ENCODE measurements at places on chromosomes 12 and 14. TPM values are rescaled to one million over a fixed set of nuclear protein-coding genes. Genes with fewer than 3 reads are reported as not detected.

DNA sequence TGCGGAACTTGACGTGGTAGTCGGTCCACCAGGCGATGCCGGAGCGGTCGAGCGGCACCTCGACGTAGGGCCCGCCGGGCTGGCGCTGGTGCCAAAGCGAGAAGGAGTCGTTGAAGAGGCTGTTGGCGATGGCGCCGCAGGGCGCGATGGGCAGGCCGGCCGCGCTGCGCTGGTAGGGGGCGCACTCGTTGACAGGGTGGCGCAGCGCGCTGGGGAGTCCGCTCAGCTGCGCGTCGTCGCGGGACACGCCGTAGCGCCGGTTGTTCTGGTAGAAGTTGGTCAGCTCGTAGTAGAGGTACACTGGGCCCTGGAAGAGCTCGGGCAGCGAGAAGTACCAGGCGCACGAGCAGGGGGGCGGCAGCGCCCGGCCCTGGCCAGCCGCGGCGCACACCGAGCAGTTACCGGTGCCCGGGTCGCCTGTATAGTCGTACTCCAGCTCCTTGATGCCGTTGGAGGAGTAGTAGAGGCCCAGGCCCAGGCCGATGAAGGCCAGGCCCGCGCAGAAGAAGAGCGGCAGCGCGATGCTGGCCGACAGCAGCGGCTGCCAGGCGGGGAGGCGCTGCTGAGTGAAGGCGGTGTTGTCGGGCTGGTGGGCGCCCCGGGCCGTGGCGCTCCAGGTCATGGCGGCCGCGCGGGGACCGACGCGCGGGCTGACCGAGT is 482 bp downstream of the TMEM30B start:
- DNase-seq: peak; percentile 74

- no peak for DNase-seq
Observed at GRCh38 chr14:34931206-34931605, 51.6 kb upstream of the SRP54 start.

DNA sequence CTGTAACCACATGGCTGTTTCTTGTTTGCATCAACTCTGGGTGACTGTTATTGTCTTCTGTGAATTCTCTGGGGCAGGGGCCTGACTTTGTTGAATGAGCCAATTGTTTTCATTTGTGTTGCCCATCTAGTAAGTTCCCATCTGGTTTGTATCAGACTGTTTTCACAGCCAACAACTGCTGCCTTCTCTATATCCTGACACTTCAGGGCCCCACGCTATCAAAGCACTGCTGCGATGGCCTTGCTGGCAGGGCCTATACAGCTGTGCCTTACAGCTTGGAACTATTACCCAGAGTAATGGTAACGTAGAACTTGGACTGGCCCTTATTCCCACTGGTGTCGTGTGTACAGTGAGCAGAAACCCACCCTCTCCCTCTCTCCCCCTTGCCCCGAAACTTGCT is 104.3 kb upstream of the DACT1 start:
- peak; percentile 74 for DNase-seq

The MANSC4 gene
- total RNA-seq: not detected

DNA sequence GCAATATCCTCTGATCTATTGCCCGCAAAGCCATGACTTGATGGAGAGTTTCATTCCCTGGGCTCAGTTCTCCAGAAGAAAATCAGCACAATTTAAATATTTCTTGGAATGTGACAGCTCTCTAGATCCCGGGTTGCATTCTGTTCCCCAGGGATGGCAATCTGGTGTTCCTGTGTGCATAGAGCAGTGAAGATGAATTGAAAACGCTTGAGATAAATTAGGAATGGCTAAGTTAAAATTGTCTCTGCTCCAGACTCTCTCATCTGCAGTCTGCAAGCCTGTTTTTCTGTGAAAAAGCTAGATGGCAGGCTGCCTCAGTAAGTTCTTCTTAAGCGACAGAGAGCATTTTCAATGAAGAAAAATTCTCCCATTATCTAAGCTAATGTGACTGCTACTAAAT is 582.5 kb upstream of the MGAT4C start:
- no peak for DNase-seq

The MEG3 gene
- total RNA-seq: 0.74 TPM

The CIDEB gene
- total RNA-seq: 11.1 TPM

The GZMB gene
- not detected for total RNA-seq

DNA sequence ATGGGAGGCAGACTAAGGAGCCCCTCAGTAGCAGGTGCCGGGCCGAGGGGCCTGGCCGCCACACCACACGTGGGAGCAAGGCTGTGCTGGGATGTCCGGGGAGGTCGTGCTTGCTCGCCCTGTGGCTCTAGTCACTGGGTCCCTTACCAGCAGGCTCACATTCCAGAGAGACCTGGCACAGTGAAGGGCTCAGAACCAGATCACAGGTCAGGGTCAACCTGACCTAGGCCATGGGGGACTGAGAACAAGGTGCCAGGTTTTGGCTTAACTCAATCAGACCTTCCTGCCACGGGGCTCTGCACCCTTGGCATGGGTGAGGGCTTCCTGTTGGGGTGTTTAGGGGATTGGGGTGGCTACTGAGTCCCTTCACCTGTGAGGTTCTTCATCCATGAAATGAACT is 22.3 kb downstream of the DEGS2 start:
- DNase-seq: no peak

Data from type B pancreatic cell (in vitro differentiated cells).